Tibial nerve (tissue), 4 donors: ENCODE measurements at places on chromosomes 13 and 19. TPM values are rescaled to one million over a fixed set of nuclear protein-coding genes. Genes with fewer than 3 reads are reported as not detected.

DNA sequence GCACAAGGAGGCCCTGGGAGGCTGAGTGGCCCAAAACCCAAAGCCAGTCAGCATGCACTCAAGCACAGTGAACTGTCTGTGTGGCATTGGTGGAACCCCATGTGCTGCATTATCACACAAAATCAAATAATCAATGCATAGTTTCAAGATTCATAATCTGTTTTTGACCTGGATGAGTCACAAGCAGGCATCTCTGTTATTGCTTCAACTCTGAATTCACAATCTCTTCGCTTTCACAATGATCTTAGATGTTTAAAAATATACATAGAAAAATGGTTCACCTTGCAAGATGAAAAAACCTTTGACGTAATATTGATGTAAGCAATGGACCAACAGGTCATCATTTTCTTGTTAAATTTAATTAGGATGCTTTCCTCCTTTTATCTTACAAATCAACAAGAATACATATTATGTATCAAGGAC is 455.4 kb downstream of the IRS2 start:
- no peak for DNase-seq

DNA sequence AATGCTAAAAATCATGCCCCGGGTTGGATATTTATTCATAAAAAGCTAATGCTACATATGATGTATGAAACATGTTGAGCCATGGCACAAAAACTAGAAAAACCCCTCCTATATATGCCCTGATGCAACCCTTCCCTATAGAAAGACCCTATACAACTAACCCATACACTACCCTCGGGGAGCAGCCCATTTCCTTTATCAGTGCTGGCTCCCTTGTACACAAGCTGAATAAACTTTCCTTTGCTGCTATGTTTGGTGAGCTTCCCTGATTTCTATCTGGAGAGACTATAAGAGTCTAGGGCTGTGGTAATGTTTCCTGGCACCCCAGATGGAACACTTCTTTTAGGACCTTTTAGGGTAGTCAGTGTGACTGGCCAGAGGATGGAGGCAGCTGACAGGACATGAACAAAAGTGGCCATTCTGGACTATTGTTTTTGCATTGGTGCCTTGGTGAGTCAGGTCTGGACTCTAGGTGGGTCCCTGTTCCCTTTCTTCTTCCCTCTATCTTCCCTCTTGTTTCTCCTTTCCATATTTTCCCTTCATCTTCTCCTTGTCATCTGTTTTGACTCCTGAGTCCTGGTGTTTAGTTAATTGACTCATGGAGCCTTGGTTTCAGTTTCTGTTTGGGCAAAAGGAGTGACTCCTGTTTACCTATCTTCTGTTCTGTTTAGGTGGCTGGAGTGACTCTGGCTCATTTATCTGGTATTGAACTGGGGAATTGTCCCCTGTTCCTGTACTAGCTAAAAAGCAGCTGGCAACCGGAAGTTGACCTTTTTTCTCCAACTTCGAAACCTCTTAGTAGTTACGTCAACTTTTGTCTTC is 1321.8 kb upstream of the PCDH9 start:
- no peak for DNase-seq

ZNF345 gene
- total RNA-seq: 11.8 TPM

DNA sequence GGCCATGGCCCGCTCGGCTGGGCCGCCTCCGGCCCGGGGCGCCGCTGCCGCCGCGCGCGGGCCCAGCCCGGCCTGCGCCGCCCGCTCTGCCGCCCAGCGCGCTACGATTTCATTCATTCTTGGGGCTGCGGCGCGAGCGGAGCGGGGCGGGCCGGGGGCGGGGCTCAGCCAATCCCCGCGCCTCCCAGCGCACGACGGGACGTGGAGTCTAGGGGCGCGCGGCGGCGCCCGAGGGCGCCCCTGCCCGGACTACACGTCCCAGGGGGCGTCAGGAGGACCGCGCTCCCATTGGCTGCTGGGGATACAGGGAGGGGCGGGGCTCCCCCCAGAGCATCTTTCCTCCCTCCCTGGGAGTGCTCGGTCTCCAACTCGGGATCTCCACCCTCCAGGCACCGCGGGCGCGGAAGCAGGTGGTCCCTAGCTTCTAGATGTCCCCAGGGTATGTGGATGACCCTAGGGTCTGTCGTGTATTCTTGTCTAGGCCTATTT is 5.6 kb upstream of the DPF1 start:
- DNase-seq: no peak

DNA sequence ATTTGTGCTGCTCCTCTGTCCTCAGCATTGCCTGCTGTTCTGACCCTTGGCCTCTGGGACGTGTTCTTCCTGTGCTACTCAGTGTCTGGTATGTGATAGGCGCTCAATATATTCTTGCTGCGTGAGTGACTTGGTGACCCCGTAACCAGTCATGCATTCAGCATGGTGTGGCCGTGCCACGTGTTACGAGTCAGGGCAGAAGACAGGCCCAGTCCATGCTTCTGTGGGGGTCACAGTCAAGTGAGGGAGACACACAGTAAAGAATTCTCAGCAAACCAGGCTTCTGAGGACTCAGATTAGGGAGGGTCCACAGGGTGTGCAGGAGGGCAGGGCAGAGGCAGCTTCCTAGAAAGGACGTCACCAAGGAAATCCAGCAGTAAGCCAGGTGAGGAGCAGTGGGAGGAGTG is 7.9 kb downstream of the PPP1R37 start:
- no peak for DNase-seq

CBLC gene
- total RNA-seq: not detected

DNA sequence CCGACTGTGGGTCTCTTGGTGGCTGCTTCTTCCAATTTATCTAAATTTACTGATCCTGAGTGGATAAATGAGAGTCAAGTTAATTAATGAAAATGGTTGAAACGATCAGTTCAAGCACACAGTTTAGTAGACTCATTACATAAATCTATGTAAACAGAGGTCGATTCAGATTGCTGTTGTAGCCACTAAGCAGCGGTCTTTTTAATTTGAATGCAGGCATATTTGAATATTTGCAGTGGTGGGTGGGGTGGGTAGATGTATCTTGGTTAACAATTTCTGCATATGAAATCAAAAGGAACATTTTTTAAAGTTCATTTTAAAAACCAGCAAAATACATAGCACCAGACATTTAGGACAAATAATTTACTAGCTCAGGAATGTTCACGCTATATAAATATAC is 325.9 kb downstream of the KLF12 start:
- DNase-seq: no peak
